Natural killer cell (primary cell): ENCODE measurements at places on chromosomes 2 and 18.

DNA sequence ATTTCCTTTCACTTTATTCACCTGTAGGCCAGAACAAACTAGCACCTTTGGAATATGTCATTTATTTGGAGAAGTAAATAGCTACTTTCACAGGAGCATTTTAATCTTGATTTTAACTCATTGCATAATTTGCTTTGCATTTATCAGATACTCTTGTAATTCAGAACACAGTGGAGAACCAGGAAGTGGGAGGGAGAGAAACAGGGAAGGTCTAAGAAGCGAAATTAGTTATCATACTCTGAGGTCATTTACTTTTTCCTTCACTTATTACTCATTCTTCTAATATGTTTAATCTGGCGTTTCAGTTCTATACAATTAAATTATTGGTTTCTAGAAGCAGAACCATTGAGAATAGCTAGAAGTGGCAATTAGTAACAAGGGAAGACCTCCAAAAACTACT is 20.7 kb downstream of the RBM44 start:
- DNase-seq: no peak

DNA sequence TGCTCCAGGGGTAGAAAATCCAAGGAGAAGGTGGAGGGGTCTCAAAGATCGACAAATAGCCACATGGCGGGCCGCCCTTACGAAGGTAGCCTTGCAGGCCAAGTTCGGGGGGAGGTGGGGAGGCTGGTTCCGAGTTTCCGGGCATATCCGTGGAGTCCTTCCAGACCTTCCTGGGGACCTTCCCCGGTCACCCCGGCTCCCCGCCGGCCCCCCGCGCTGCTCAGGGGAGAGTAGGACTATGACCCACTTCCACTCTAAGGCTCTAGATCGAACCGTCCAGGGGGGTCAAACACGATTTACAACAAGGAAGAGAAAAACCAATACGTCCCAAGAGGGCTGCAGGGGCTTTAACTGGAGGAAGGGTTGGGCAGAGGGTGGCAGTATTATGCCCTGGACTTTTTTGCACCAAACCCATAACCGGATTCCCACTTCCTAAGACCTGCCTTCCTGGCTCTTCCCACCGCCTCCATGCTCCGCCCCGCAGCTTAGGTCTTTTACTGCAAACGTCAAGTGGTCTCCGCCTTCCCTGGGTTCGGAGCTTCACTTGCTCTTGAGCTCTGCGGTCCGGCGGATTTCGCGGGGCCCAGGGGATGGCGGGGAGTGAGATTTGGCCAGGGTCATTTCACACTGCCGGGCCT is 779 bp upstream of the LYPD6 start:
- DNase-seq: no peak

DNA sequence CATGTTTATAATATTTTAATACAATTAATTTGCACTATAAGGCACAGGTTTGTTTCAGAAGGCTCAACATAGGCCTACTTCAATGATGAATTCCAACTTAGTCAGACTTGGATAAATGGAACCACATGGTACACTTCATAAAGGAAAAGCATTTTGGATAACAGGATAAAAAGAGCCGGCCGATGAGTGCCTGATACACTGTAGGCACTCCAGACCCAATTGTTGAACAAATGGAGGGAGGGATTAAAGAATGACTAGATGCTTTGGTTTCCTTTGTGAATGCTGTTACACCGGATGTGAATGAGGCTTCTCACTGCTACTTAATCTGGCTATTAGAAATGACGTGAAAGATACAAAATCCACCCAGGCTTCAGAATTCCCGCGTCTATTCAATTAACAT is 104.1 kb upstream of the KCTD1 start:
- no peak for DNase-seq

DNA sequence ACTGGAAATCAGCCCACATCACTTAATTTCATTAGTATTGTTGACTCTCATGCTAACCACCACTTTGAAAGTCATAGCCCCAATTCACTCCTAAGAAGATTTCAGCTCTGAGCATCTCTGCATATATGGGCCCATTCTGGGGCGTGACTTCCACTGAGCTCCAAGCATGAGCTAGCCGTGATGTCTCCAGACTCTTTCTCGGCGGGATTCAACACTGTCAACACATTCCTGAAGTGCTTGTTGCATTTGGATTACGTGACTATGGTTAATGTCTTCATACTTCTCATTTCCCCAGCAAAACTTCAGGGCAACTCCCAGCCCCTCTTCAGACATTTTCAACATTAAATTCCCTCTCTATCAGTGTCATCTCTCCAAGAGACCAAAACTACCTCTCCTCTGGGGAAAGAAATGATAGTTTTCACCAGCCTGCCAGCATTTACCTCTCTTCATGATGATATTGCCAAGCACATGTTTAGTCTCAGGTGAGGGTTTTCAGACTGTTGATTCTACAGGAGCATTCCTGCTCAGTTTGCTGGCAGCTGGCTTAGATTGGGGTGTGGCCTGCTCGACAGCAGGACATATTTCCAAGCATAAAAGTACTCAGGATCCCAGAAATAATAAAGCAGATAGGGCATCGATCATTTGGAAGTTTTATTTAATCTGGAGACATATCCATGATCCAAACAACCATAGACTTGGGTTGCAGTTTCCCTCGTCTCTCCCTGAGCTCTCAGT is 81.7 kb downstream of the FEZ2 start:
- DNase-seq: no peak

- DNase-seq: no peak
Measured at GRCh38 chr18:26073758-26074157, 16.7 kb downstream of the SS18 start.

GRCh38 chr18:67092141-67092540 is 424.4 kb downstream of the DSEL start:
- DNase-seq: no peak

DNA sequence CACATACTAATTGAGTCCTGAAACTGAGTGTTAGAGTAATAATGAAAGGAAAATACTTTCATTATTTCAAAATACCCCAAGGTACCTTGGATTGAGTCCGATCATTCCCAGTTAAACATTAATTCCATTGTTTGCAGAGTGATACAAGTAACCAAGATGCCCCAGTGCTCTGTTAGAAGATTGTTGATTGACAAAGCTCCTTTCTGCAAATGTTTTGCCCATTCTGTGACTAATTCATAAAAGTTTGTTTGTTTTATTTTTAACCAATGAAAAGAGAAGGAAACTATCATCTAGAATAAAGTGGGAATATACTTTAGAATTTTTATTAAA is 124.0 kb downstream of the GULP1 start:
- DNase-seq: no peak

GRCh38 chr2:202612145-202612544 is 22.6 kb upstream of the FAM117B start:
- no peak for DNase-seq

- DNase-seq: no peak
Measured at GRCh38 chr2:182018218-182018617, 32.6 kb downstream of the PPP1R1C start.

GRCh38 chr2:9807056-9807455 is 36.2 kb upstream of the TAF1B start:
- no peak for DNase-seq

DNA sequence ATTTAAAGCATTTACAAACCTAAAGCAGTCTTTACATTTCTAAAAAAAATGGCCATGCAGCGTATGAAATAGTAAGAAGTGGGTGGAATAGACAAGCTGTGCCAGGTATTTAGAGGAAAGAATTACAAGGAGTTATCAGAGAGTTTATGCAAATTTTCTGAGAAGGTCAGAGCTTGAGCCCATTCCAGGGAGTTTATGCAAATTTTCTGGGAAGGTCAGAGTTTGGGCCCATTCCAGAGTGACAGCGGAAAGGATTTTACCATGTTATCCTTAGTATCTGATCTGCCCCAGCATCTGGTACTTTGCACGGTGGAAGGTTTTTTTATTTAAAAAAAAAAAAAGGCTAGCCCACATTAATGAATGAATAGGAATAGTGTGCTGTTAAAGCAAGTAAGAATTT is 1.4 kb upstream of the DOK6 start:
- DNase-seq: no peak

- DNase-seq: no peak
Measured at GRCh38 chr2:1907849-1908533, 163.7 kb upstream of the PXDN start.

DNA sequence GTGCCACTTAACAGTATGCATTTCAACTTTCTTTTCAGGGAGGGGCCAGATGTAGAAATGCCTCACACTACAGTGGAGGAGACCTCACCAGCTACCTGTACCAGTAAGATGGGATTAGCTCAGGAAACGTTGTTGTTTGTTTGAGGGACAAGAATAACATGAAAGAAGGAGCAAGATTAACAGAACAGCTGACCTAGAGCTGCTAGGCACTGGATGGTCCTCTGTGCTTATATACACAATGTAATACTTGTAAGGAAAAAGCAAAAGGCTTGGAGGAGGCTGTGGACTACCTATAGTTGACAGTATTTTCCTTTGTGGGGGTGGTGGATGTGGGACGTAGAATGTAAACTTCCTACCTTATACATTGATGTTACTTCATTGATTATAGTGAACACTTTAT is 154.4 kb downstream of the FMNL2 start:
- DNase-seq: no peak

DNA sequence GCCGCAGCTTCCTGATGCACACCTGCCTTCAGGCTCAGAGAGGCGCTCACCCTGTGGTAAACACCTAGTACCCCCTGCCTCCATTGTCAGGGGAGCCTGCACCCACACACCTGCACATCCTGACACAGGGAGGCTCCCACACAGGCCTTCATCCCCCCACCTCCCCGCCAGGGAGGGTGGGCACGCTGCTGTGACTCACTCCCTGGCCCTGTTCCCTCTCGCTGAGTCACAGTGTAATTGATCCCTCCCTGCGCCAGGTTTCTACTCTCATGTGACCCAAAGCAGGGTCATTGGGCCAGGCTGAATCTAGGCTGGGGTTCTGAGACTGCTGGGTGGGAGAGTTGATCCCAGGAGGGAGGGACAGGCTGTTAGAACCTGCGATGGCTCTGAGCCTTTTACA is 8.5 kb upstream of the CELF4 start:
- no peak for DNase-seq
